ENCODE measurements at places on chromosomes 4 and X. TPM values are rescaled to one million over a fixed set of nuclear protein-coding genes. Genes with fewer than 3 reads are reported as not detected.

ERCC6L gene
- 4.2 TPM for total RNA-seq

MAGEB2 gene
- total RNA-seq = not detected

FRMPD4 gene
- under 0.01 TPM for total RNA-seq

TBCK gene
- total RNA-seq = 38.8 TPM

LRAT gene
- under 0.01 TPM for total RNA-seq

TKTL2 gene
- not detected for total RNA-seq

ARMCX2 gene
- 55.2 TPM for total RNA-seq

MAOA gene
- 74.5 TPM for total RNA-seq

STBD1 gene
- 6.1 TPM for total RNA-seq

NUP62CL gene
- not detected for total RNA-seq

TEX13D gene
- not detected for total RNA-seq

TMPRSS11B gene
- total RNA-seq = not detected

PROM1 gene
- 0.18 TPM for total RNA-seq

Data from endothelial cell of coronary artery (primary cell).